Hematopoietic multipotent progenitor cell (in vitro differentiated cells): ENCODE measurements at places on chromosomes 16 and 17. TPM values are rescaled to one million over a fixed set of nuclear protein-coding genes. Genes with fewer than 3 reads are reported as not detected.

- DNase-seq = no peak
These were observed 178.4 kb downstream of the IRF8 start for GRCh38 chr16:86077243-86077940.

GRCh38 chr16:22424161-22424937 lies 49.9 kb upstream of the CDR2 start:
- no peak for DNase-seq

DNA sequence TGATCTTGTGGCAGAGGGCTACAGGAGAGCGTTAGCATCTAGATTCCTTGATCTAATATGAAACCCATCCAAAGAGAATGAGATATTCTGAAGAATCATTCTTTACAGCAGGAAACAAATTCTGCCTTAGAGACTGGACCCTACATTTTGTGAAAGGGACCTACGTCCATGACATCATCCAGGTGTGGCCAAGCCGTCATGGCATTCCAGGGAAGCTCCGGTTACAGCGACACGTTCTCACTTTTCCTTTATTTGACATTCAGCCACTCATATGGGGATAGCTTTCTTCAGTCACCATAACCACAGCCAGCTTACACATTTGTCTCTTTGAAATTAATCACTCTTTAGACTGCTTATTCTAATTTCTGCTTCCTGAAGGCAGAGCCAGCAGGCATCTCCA lies 408.1 kb downstream of the XYLT1 start:
- no peak for DNase-seq

The HSD17B1 gene
- total RNA-seq = 1.3 TPM

DNA sequence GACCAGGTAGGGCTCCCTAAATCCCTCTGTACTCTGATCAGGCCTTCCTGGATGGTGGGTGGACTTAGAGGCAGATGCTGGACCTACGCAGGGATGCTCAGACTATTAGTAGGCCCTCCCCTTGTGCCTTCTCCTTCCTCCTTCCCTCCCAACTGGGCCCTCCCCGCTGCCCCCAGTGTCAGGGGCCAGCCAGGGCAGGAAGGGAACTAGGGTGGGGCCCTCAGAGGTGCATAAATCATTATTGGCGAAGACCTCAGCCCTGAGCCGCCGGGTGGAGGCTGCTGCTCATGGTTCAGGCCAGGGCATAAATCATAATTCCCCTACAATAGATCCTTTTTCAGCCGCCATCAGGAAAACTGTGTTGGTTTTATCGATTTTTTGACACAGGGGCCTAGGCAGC lies 81.4 kb downstream of the MRM1 start:
- no peak for DNase-seq

- DNase-seq = no peak
These were observed 22.9 kb downstream of the ACSF3 start for GRCh38 chr16:89116341-89117226.

DNA sequence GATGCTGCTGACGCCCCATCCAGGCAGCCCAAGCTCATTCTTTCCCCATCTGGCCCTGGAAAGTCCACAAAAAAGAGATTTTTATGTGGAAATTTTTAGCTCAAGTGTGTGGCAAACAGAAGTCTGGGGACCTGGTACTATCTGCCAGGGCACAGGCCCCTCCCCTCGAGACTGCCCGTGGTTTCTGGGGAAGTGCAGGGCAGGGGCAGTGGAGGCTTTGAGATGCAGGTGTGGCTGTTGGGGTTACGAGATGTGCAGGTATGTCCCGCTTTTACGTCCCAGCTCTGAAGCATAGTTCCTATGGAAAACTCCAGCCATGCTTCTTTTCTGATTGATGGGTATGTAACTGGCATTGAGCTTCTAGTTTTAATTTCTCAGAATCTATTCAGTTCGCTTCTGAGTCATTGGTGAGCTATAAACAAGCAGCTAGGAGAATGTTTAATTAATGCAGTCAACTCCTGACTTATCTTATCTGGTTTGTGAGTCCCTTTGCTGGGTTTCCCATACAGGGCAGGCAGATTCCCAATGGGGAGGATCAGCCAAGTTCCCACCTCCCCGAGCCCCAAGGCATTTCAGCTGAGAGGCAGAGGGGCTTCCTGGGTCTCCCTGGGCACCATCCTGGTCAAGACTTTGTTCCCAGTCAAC lies 16.2 kb downstream of the TBX4 start:
- no peak for DNase-seq
